COLO829 (cell line): ENCODE measurements at places on chromosomes 11 and 22.

DNA sequence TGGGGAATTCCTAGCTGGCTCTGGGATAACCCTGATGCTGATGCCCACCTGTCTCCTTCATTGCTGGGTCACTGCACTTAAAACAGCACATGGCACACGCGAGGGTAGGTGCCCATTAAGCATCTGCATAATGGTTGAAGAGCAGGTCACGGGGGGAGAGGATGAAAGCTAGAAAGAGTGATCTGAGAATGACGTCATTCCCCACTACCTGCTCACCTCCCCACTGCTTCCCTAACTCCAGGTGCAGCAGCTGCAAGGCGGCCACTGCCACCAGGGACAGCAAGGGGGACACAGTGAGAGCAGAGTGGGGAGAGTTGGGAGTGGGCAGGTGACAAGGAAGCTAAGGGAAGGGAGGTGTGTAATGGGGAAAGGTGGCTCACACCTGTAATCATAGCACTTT, 27.0 kb downstream of the ADA2 start:
- no peak for DNase-seq

- DNase-seq, result peak; percentile 98
These were observed 5.8 kb upstream of the TBC1D10A start for GRCh38 chr22:30332551-30332950.

- DNase-seq, result no peak
These were observed 7.3 kb downstream of the ZDHHC8 start for GRCh38 chr22:20138868-20139267.

- DNase-seq, result no peak
These were observed 303.6 kb downstream of the OPCML start for GRCh38 chr11:133228471-133229329.

DNA sequence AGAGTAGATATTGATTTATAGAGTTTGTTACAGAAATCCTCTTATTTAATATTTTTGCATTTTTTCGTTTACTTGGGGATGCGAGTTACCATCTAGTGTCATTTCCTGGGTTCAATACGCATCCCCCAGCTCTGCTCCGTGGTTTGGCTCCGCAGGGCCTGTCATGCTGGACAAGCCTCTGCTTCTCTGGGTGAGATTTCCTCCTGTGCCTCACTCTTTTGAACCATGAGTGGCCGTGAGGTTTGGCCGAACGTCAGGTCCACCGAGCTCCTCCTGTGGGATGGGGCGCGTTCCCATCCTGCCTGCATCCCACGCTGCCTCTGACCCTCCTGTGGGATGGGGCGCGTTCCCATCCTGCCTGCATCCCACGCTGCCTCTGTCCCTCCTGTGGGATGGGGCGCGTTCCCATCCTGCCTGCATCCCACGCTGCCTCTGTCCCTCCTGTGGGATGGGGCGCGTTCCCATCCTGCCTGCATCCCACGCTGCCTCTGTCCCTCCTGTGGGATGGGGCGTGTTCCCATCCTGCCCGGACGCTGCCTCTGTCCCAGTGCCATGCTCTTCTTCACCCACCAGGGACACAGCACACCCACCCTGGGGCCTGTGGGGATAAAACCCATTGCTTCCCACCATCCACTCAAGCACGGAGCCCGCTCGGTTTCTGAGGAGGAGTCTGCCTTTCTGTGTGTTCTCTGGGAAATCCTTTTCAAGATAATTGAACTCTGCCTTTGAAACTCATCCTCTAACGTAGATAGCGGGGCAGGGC, 506.8 kb downstream of the BRD1 start:
- no peak for DNase-seq

DNA sequence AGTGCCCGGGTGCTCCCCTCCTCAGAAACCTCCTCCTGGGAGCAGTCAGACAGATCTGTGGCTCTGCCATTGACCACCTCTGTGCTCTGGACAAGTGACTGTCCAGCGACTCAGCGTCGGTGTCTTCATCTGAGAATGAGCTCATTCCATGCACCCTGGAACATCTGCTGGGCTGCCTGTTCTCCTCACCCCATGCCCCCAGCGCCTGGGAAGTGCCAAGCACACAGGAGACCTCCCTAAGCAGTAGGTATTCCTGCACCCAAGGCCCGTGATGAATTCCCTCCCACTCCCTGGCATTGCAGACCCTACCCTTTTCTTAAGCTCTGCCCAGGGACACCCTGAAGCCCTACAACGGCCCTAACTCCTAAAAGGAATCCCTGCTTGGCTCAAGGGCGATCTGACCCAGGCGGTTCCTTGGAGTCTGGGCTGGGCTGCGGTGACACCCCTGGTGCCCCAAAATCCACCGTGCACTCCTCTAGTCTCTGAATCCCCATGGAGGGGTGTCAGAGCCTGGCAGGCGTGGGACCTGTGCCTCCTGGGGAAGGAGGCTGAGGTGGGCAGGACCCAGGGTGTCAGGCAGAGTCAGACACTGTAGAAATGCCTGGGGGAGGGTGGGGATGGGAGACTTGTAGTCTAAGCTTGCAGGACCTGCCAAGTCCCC, 92.0 kb downstream of the CEP164 start:
- DNase-seq, result no peak

GRCh38 chr11:7348432-7349304, 97.0 kb downstream of the SYT9 start:
- DNase-seq, result no peak

GRCh38 chr11:32316858-32317642, 118.3 kb downstream of the WT1 start:
- no peak for DNase-seq

DNA sequence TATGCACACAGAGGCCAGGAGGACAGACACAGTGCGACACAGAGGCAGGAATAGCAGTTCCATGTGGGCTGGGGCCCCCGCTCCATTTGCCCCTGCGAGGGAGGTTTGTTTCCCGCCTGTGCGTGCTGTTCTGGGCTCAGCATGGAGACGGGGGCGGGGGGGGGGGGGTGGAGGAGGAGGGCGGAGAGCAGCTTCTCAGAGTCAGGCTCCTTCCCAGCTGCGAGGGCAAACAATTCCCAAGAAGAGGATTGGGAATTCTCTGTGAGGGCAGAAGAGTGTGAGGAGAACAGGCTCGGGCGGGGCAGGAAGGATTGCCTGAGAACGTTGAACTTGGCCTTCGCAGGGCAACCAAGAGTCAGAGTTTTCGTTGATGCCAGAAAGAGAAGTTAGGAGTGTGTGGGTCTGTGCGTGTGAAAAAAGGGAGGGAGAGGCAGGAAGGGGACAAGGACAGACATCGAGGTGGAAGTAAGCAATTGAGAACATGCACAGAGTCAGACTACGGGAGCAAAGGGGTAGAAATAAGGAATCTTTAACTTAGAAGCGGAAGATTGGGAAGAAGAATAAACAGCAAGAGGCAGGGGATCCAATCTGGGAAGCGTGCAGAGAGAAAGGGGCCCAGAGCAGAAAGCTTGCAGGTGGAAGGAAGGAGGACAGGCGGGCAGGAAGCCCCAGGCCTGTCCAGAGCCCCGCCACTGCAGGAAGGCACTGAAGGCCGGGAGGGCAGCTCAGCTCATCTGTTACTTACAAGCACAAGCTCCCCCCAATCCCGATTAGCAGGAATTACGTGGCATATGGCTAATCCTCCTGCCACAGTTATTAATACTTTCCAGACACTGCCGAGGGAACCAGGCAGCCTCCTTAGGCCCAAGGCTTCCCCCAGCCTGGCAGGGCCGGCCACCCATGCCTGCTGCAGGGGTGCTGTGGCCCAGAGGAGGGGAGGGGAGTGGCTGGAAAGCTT, 15.6 kb upstream of the JAM3 start:
- no peak for DNase-seq

GRCh38 chr11:63939397-63939891, 642 bp downstream of the NAA40 start:
- DNase-seq, result no peak

- DNase-seq, result peak; percentile 35
These were observed 444.4 kb downstream of the DLG2 start for GRCh38 chr11:85182441-85183387.
